NCI-H69 (cell line): ENCODE measurements at places on chromosomes 7 and 10.

GRCh38 chr10:128686630-128687278 is 560.5 kb upstream of the MKI67 start:
- no peak for DNase-seq

- no peak for DNase-seq
Observed at GRCh38 chr10:21702633-21703111, 168.6 kb downstream of the MLLT10 start.

GRCh38 chr7:68730964-68731363 is 867.3 kb upstream of the AUTS2 start:
- peak; percentile 97 for DNase-seq

GRCh38 chr7:25854059-25854458 is 297.9 kb upstream of the NFE2L3 start:
- no peak for DNase-seq

GRCh38 chr7:1829111-1829510 is 159.0 kb downstream of the ELFN1 start:
- no peak for DNase-seq

- no peak for DNase-seq
Observed at GRCh38 chr10:130438861-130439260, 302.7 kb downstream of the GLRX3 start.

DNA sequence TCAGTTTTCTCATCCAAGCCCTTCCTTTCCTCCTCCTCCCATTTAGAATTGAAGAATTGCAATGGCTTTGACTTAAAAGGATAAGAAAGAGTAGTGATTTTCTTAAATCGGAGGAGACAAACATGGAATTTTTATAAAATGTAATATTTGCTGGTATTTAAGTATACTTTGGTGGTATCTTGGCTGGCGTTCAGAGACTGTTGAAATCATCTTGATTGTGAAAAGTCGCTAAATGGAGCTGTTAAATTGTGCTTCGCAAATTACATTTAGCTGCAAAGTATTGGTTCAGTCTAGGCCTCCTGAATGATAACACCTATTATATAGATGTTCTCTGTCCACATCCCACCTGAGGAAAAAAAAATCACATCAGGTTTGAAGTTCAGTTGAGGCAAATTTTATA is 81.8 kb downstream of the ARID5B start:
- DNase-seq: no peak

GRCh38 chr10:80199828-80200227 is 5.5 kb downstream of the ANXA11 start:
- no peak for DNase-seq

GRCh38 chr7:4033996-4034395 is 648.1 kb upstream of the FOXK1 start:
- no peak for DNase-seq

GRCh38 chr10:6163364-6164270 is 39.1 kb upstream of the PFKFB3 start:
- peak; percentile 92 for DNase-seq

GRCh38 chr7:64515330-64515729 is 47.5 kb downstream of the ZNF680 start:
- no peak for DNase-seq

GRCh38 chr7:37781156-37781555 is 67.2 kb upstream of the NME8 start:
- DNase-seq: no peak

DNA sequence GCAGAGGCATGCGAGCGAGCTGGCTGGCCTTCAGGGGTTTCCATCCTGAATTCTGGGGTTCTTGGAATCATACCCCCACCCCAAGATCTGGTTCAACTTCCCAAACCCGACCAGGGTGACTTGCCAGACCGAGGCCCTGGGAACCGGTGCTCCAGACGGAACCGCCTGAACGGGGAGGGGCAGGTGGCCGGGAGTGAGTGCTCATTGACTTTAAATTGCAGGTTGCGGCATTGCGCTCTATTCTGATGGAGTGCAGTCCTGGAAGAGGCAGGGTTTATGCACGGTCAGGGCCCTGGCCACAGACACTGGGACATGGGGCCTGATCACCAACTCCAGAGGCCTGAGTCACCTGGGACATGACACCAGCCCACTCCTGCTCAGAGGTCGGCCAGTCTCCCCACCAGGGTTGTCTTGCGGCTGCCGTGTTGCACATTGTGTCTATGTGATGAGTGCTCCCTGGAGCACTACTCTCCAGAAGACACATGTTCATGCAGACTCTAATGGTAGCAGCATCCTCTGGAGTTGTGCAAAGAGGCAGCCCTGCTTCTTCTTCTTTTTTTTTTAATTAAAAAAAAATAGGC is 5.8 kb upstream of the DDIT4 start:
- no peak for DNase-seq

GRCh38 chr10:21047511-21047910 is 150.4 kb upstream of the NEBL start:
- no peak for DNase-seq

DNA sequence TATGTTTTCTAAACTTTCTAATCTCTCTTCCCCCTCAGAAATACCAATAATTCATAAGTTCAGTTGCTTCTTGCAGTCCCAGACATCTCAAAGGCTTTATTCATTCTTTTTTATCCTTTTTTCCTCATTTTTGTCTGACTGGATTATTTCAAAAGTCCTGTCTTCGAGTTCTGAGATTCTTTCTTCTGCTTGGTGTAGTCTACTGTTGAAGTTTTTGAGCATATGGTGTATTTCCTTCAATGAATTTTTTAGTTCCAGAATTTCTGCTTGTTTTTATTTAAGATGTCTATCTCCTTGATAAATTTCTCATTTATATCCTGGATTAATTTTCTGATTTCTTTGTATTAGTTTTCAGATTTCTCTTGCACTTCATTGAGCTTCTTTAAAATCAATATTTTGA is 8.4 kb downstream of the TMEM140 start:
- DNase-seq: no peak

- no peak for DNase-seq
Observed at GRCh38 chr10:75959209-75959608, 527.8 kb downstream of the LRMDA start.

- DNase-seq: no peak
Observed at GRCh38 chr7:15972862-15973275, 286.4 kb upstream of the MEOX2 start.

- no peak for DNase-seq
Observed at GRCh38 chr10:31832261-31832660, 96.4 kb downstream of the ARHGAP12 start.

DNA sequence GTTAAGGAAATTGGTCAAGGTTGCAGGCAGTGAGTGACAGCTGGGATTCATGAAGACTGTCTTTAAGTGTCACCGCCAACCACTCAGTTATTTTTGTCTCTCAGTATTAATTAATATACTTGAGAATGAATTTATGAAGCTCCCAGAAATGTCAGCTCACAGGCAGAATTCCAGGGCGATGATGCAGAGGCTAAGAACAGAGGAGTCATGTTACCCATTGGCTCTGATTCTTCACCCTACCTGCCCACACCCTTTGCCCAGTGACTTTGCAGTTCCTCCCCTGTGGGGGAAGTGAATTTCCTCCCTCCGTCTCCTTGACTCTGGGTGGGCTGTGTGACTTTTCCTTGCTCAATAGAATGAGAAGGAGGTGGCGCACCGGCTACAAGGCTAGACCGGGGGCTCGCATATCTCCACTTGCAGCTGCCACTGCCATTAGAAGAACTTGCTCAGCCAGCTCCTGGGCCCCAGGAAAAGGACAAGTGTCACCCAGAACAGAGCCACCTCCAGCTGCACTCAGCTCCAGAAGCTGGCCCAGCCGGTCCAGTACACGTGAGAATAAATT is 157.1 kb upstream of the PRKCQ start:
- DNase-seq: no peak

DNA sequence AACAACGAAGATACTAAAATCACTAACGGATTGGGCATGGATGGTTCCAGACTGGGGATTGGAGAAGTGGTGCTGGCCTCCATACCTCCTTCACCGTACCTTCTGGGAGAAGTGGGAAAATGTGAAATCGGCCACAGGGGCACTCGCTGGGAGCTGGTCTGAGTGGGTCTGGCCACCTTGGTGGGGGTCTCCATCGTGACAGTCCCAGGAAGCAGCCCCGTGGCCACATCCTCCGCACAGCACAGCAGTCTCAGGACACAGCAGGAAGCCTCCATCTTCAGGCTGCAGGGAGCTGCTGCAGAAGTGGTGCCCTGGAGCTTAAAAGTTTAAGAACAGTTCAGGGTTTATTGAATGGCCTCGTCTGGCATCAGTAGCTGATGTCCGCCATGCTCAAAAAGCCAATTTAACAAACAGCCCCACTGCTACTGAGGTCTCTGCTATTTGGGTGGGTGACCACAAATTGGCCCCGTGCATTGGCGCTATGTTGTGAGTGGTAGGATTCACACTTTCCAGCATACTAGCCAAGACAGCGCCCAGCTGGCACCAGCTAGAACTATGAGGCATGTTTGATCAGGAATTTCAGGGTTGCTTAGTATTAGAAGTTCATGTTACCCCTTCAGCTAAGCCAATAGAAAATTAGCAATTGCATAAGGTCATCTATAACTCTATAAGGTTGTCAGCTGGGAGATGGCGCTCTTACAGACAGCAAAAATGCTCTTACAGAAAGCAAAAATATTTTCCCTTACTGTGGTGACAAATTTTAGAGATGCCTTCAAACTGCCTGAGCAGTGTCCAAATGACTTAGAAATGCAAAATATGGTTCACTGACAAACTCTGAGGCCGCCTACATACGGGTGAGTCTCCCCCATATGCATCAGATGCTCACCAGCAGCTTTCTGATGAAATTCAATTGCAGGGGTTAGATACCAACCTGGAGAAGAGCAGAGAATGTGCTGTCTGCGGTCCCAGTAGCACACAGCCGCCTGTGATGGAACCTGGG is 17.0 kb downstream of the PKD1L1 start:
- no peak for DNase-seq

DNA sequence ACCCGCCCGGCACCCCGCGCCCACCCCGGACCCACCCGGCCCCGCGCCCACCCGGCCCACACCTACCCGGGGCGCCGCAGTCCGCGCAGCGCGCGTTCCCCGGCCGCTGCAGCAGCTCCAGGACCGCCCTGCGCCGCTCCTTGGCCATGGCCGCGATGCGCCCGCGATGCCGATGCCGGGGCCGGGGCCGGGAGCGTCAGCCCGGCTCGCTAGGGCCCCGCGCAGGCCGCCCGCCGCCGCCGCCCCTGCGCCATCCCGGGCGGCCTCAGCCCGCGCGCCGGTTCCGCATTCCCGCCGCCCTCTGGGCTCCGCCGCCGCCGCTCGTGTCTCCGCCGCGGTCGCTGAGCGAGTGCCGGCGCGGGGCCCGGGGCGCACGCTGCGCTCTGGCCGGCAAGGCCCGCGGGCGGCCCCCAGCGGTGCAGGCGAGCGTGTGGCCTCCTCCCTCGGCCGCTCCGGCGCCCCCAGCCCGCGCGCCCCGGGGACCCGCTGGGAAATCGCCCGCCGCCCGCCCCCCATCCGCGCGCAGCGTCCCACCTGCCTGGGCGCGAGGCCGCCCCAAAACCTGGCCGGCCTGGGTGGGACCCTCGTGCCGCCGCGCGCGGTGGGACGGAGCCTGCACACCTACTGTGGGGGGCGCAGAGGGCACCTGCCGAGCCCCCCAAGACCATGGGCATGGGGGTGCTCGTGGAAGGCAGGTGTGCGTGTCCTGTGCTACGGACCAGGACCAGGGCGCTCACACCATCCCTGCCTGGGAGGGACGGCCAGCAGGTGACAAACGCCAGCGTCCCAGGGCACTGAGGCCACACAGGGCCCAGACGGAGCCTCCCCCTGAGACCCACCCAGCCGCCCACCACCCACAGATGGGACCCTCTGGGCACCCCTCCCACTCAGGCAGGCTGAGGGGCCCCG is at the start of gene ADAP1:
Gene ADAP1, minus strand, starts transcription at position 351 of the 909 bp plus-strand sequence. Its CDS starts 203 bp downstream, at position 148.
- DNase-seq: peak; percentile 68

DNA sequence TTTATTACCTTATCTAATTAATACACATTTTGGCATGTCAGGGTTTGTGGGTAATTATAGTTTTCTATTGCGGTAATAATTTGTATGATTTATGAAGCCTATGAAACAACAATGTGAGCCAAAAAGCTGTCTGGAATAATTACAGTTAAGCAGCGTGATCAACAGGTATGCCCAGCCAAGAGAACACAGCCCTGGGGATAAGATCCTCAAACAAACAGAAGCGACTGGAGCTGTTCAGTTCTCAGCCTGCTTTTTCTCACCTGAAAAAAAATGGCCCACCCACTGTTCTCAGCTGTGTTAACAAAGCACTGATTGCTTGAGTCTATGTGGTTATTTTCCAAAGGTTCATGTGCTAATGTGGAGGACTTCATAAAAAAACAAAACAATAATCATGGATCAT is 855.8 kb downstream of the GATA3 start:
- peak; percentile 1 for DNase-seq

- no peak for DNase-seq
Observed at GRCh38 chr10:48464871-48465736, 139.8 kb downstream of the ARHGAP22 start.

GRCh38 chr7:20305726-20306125 is 25.0 kb upstream of the ITGB8 start:
- no peak for DNase-seq

GRCh38 chr10:68560186-68560942 is at the start of gene TET1:
TET1 (plus strand) TSS chr10:68560337; CDS start chr10:68572339, 12,002 bp downstream.
- DNase-seq: peak; percentile 75

DNA sequence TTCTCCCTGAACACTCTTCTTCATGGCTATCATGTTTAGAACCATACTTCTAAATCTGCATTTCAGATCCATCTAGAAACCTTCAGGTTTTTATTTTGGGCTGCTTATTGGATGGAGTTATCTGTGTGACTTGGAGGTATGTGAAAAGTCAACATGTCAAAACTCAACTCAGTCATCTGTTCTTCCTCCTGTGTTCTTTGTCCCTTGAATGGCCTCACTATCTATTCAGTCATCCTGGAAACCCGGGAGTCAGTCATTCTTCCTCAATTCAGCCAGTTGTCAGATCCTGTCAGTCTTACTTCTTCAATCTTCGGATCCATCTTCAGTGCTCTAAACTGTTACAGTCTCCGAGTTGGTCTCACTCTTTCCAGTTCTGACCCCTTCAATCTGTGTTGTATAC is 52.2 kb downstream of the VKORC1L1 start:
- no peak for DNase-seq

- no peak for DNase-seq
Observed at GRCh38 chr10:64054392-64054791, 533.2 kb downstream of the REEP3 start.

GRCh38 chr7:3103614-3104398 is 60.1 kb upstream of the CARD11 start:
- no peak for DNase-seq

GRCh38 chr7:1769286-1770200 is 99.5 kb downstream of the ELFN1 start:
- DNase-seq: no peak

DNA sequence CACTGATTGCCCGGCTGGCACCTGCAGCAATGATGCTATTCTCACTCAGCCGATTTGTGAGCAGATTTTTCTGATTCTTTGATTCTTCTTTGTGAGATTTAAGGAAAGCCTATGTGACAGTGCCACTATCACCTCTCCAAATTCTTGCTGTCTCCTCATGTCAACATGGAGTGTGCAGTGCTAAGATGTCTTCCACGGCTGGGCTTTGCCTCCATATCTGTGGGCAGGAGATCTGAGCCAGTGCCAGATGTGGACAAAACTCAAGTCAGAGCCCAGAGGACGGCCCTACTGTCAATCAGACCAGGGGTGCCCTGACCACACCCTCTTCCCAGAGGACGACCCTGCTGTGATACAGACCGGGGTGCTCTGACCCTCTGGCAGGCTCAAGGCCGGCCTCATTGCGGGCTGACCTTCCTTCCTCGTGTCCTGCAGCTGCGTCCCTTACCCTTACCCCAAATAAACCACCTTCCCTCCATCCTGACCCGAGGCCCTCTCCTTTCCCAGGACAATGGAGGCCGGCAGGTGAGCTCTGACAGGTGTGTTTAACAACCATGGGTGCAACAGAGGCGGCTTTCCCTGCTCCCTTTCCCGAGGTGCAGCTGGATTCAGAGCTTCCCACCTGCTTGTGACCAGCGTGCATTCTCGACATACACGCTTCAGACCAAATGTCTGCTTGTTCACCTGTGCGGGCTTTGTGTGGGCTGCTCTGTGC is 221.4 kb downstream of the ADARB2 start:
- DNase-seq: no peak
